ENCODE measurements at places on chromosomes 5 and 9.

GRCh38 chr5:53917095-53917494 lies 356.7 kb downstream of the NDUFS4 start:
- DNase-seq = peak; percentile 5

- DNase-seq = no peak
Observed at GRCh38 chr5:43730832-43731342, 127.9 kb downstream of the NNT start.

DNA sequence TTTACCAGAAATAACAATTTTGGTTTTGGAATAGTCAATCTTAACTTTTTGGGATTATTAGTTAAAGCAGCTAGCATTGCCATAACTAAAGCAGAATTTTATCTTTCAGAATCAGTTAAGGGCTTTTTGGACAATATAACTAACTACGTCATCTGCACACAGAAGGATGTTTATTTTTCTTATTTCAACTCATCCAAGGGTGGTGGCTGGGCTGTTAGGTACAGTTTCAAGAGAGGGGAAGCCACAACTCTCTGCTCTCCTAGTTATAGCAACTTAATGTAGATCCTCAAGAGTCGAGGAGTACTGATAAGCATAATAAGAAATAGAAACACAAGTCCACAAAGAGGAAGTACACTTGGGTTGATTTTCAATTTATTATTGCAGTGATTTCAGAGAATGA lies 65.6 kb downstream of the ANKRD55 start:
- no peak for DNase-seq

GRCh38 chr5:1298067-1298551 lies 3.2 kb upstream of the TERT start:
- no peak for DNase-seq

DNA sequence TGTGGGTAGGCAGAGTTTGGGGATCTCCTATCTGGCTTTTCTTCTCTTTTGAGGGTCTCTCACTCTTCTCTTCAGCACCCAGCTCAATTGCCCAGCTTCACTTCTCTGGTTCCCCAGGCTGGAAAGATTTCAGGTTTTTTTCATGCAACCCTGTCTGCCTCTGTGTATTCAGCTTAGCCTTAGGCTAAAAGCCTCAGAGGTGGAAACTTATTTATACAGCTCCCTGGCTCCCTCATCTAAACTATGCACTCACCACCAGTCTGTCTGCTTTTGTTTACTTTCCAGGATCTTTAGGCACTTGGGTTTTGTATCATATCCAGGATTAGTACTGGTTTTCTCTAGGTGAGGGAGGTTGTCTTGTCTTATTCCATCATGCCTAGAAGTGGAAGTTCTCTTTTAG lies 540.2 kb upstream of the TRPC7 start:
- no peak for DNase-seq

DNA sequence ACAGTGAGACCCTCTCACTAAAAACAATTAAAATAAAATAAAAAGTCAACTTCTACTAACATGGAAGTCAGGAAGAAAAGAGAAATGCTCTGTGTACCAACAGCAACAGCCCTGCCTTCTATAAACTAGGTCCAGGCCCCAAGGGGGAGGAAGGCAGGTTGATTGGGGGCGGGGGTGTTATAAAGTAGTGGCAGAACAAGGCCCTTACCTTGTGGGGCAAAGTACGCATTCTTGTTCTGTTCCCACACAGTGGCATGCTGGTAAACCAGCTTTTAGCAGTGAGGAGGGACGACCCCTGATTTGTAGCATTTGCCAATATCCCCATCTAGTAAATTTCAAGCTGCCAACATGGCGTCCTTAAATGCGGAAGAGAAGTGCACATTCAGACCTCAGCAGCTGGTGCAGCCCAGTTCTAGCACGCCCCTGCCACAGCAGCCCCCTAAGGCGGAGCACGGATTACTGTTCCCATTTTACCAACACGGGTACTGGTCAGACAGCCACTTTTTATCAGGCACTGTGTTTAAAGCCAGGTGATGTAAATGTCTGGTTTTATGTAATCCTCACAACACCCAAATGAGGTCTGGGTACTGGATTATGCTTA lies 69.5 kb downstream of the GTF3C4 start:
- DNase-seq = no peak

GRCh38 chr9:115808695-115809094 lies 344.9 kb upstream of the PAPPA start:
- DNase-seq = no peak

DNA sequence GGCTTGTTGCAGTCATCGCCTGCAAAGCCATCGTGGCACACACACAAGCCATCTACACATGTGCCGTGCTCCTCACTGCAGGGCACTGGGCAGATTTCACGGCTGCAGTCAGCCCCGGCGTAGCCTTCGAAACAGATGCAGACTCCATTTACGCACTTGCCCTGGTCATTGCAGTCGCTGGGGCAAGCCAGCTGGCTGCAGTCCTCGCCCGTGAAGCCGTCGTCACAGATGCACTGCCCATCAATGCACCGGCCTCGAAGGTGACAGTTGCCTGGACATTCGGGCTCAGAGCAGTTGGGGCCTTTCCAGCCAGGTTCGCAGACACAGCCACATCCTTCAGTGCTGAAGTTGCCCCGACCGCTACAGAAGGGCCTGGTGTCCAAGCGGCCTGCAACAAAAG lies 31.1 kb downstream of the TNC start:
- DNase-seq = no peak

DNA sequence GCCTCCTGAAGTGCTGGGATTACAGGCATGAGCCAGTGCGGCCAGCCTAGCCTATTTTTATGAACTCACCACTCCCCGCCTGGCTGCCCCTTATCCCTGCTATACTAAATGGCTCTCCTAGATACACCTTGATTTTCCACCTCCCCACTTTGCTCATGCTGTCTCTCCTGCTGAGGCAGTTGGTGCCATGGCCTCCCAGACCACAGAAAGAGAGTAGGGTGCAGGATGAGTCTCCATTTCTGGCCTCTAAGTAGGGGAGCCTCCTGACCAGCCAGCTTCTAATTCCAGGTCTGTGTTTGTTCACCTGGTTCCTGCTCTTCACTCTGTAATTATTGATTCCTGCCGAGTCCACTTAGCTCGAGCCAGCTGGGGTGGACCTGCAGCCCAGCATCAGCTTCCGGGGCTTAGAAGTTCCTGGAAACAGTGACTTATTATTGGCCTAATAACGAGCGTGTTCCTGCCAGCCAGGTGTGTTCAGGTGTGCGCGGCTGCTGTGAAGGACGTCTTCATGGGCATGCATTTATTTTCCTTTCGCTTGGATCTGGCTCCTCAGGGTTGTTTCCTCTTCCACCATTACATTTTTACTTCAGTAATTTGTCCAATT lies 34.0 kb downstream of the ZNF618 start:
- DNase-seq = no peak

DNA sequence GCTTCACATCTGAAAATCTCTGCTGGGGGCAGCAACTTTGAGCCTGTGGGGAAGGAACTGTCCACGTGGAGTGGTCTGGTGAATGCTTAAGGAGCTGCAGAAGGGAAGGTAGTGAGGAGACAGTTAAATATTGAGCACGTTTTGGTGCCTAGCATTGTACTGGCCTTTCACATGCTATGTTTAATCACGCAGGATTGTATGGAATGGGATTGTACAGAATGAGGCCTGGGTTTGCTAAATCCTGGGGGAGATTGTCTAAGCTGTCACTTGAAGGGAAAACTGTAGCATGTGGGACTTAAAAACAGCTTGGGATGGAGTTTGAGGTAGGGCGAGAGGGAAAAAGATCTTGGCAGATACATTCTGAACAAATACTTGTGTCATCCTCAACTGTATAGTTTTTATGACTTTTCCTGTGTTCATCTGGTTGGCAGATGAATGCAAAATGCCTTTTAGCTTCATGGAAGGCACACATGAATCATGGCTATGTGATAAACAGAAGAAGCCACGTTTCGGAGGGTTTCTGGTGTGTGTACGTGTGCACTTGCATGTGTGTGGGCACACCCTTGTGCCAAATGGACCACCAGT lies 106.6 kb downstream of the TMC1 start:
- DNase-seq = no peak

- DNase-seq = no peak
Observed at GRCh38 chr5:105754056-105754455, 1916.7 kb downstream of the EFNA5 start.

DNA sequence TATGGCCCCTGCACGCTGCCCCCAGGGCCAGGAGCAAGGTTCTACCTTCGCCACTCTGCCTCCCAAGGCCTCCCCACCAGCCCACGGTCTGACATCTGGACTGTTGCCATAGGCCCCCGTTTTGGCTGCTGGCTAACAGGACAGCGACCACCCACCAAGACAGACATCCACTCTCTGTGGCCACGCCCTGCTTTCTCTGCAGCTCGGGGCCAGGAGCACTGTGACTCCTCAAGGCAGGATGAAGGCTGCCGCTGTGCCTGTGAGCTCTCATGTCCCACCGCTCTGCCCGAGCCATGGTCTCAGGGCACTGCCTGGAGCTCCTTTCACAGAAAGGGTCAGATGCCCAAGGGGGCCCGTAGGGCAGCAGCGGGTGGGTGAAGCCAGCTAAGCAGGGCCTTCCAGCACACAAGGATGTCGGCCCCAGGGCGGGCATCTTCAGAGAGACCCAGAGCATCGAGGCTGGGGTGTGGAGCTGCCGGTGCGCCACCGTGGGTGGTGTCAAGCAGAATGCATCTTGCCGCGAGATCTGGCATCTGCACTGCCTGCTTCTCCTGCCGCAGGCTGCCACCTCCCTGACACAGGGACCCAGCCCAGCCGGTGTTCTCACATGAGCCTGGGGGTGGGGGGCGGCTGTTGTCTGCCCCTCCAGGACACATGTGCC lies 92.2 kb upstream of the ADAMTS2 start:
- DNase-seq = no peak

GRCh38 chr5:78985725-78986223 lies 664 bp upstream of the ARSB start:
- peak; percentile 40 for DNase-seq

DNA sequence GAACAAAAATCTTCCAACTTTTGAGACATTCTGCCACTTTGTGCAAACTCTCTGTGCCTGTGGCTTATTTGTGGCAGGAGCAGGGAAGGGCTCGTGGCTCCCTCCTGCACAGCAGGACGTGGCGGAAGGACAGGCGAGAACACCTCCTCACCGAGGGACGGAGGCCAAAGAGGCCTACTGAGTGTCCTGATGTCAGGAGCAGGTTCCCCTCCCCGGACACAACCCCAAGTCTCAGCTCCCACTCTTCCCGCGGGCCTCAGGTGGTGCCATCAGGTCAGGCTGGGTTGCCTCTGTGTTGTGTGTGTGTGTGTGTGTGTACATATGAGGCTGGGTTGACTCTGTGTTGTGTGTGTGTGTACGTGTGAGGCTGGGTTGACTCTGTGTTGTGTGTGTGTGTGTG lies 136.8 kb upstream of the LPCAT1 start:
- DNase-seq = no peak

DNA sequence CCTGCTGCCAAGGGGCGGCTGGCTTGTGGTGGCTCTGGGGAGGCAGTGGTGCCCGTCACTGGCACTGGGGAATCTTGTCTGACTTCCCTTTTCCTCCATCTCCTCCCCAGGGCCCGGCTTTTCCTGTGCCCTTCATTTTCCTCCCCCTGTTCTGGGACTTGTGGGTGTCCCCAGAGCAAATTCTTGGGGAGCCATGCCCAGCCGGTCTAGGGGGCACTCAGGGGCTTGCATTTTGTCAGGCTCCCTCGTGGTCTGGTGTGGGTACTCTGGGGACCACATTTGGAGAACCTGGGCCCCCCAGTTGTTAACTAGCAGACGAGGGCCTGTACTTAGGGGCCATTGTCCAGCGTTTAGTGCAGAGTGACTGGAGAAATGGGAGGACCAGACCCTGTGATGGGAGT lies 105.2 kb upstream of the IER5L start:
- DNase-seq = no peak

GRCh38 chr9:136881691-136882108 lies 4.6 kb upstream of the TRAF2 start:
- peak; percentile 80 for DNase-seq

- DNase-seq = no peak
Observed at GRCh38 chr9:12815888-12816287, 41.1 kb downstream of the LURAP1L start.

All from H54 (cell line).